ENCODE measurements at places on chromosomes 1 and 21.
A peak's percentile ranks its signal among the peaks of the same experiment; 100 is the strongest.

DNA sequence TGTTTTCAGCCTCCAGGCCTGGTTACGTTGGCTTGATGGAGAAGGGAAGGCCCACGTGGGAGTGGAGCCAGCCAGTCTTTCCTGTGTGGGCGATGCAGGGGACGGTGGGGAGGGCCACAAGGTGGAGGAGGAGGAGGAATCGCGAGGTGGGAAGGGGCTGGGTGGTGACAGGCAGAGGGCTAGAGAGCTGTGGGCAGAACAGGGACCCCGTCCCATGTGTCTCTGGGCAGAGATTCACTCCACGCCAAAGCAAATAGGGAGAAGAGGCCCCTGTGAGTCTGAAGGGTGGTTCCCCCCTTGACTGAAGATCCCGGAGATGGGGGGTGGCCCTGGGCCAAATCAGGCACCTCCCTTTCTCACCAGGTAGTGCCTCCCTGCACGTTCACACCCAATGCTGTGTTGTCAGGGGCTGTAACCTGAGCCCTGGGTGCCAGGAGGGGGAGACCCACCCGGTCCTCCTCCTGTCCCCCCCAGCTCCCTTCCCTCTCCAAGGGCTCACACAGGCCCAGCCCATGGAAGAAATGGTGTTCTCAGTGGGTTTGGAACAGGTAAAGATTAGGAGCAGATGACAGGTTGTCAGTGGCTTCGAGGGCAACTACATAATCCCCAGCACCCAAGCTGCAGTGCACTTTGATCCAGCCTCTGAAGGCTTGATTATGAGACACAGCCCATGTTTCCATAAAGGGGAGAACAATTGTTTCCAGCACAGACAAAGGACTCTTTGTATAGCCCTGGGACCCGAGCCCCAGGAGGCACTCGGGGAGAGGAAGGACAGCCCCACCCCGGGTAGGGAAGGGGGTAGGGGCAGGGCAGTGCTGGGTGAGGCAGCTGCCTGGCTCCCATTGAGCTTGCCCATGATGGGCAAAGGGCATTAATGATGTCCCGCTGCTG is 37.7 kb upstream of the GPR37L1 start:
- no peak for DNase-seq

GRCh38 chr1:37919277-37919676 is 27.6 kb downstream of the INPP5B start:
- DNase-seq: no peak

GRCh38 chr1:41280202-41281032 is 38.3 kb upstream of the SCMH1 start:
- no peak for DNase-seq

- peak; percentile 75 for DNase-seq
These were observed 55.5 kb upstream of the PSEN2 start for GRCh38 chr1:226814751-226815537.

DNA sequence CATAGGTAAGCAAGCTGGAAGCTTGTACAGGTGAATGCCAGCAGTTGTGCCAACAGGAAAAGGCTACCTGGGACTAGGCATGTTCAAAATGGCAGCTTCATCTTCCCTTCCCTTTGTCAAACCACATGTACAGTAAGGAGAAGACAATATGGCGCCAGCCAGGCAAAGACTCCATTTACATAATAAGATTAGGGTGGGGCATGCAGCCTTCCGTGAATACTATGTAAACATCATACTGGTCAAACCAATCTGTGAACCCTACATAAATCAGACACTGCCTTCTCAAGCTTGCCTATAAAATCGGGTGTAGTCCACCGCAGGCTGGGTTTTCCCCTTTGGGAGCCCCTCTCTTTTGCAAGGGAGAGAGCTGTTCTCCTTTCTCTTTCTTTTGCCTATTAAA is 24.6 kb downstream of the ATF3 start:
- no peak for DNase-seq

- DNase-seq: peak; percentile 76
These were observed 710 bp upstream of the HYI start for GRCh38 chr1:43454270-43455011.

- DNase-seq: peak; percentile 65
These were observed 30.6 kb downstream of the OMA1 start for GRCh38 chr1:58515794-58516401.

- DNase-seq: no peak
These were observed 30.4 kb downstream of the CDC14A start for GRCh38 chr1:100382657-100383056.

DNA sequence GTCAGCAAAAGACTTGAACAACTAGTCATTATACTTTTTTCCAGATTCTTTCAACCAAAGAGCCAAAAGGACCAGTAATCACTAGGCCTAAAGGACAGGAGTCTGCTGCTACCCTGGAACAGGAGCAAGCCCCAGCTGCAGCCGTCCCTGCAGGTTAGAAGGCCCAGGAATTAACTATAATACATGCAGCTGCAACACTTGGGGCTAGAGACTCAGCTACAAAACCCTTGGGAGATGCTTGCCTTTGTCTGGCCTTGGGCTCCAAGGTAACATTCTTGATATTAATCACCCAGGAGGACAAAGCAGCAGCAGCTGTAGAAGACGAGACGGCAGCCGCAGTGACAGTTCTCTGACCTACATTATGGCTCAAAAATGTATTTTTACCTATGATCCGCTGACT is 841.2 kb upstream of the ADGRL4 start:
- DNase-seq: no peak

DNA sequence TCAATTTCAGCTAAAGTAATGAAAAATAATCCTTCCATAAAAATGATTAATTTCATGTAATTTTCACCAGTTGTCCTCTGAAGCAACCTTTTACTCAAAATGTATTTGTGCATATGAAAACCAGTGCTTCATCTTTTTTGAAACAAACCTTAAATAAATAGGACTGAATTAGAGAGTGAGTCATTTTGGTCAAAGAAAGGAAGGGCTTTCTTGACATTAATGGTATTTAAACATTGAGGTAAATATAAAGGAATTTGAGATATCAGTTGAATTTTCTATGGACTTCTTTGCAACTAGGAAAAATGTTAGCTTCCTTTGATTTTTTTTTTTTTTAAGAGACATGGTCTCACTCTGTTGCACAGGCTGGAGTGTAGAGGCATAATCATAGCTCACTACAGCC is 38.7 kb downstream of the SNX7 start:
- DNase-seq: no peak

DNA sequence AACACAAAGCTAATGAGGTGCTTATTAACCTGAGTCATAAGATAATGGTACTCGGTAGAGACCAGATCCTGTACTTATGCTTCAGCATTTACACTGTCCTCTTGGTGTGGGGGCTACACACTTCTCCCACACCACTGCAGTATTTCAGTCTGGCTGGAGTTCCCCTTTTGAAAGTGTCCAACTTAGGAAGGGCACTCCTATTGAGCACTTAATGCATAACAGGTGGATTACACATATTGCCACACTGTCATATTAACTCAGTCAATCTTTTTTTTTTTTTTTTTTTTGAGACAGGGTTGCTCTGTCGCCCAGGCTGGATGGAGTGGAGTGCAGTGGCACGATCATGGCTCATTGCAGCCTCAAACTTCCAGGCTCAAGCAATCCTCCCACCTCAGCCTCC is 1.5 kb downstream of the GPATCH4 start:
- no peak for DNase-seq

DNA sequence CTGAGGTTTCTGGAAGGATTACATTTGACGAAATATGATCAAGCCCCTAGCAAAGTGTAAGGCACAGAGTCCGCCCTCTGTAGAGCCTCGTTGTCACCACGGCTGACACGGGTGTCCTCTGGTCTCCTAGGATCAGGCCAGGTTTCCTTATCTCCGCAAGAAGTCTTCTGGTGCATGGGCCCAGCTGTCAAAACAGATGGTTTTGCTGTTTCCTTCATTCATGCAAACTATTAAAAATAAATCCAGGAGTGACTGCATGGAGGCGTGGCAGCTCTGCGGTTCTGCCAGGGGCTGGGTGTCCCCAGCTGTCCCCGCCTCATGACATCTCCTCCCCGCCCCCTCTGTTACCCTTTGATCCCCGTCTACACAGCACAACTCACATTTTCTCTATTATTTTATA is 209.0 kb downstream of the DYRK1A start:
- no peak for DNase-seq

- DNase-seq: peak; percentile 85
These were observed 121.0 kb upstream of the IRF2BP2 start for GRCh38 chr1:234730770-234731568.

- no peak for DNase-seq
These were observed 9.2 kb downstream of the CASZ1 start for GRCh38 chr1:10787286-10787685.

DNA sequence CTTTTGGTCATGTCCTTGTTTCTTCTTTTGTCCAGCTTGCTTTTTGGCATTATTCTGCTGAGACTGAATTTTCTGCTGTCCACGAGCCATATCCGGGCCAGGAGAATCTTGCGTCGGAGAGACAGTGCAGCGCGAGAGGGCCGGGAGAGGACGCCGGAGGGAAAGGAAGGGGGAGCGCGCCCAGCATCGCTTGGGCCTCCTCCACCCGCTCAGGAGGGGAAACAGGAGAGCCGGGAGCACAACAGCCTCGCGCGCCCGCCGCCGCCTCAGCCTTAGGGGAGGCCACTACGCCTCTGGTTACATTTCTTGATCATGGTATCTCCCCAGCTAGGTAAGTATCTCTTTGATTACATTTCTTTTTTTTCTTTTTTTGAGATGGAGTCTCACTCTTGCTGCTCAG is 7.4 kb upstream of the DEGS1 start:
- DNase-seq: no peak

GRCh38 chr21:37764691-37765090 is 151.6 kb downstream of the KCNJ6 start:
- no peak for DNase-seq

DNA sequence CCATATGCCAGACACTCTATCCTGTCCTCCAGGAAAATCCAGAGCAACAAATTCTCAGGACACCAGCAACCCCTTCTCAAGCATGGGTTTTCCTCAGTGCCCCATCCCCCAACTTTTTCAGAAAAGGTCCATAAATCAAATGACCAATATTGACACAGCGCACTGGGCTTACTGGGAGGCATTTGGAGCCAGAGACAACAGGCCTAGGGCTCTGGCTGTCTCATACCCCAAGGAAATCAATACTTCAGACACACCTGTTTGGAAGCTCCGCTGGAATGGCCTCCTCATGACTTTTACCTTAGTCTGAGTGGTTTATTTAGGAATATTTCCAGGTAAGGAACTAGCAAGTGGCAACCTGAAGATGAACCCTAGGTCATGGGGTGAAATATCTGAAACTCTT is 66.9 kb upstream of the TNR start:
- DNase-seq: no peak

DNA sequence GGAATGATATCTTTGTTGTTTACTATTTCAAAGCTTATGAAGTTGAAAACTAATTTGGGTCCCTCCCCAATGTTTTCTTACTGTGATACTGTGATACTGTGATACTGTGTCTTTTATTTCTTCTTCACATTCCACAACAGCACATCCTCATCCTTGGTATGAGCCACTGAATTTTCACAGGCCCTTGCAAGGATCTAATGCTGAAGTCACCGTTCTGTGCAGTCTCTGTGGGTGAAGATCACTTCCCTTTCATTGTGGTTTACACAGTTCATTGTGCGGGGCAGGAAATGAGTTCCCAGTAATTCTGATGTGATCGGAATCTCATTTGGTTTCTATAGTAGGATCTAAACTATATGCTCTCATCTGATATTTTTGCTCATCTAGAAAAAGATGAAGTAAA is 32.1 kb upstream of the PAXBP1 start:
- no peak for DNase-seq

DNA sequence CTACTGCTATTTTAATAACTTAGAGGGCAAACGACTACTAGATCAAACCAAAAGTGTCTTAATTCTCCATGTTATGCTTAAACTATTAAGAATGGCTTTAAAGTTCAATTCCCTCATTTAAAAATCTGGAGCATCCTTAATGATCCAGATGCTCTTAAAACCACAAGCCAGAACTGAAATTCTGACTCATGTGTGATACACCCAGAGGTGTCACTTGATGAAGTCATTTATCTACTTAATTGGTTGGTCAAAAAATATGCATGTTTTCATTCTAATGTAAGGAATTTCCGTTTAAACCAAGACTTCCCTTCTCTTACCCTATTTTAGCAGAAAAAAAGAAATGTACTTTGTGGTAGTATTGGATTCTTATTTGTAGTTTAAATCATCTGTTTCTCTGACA is 1261.2 kb upstream of the B3GALT2 start:
- DNase-seq: no peak

DNA sequence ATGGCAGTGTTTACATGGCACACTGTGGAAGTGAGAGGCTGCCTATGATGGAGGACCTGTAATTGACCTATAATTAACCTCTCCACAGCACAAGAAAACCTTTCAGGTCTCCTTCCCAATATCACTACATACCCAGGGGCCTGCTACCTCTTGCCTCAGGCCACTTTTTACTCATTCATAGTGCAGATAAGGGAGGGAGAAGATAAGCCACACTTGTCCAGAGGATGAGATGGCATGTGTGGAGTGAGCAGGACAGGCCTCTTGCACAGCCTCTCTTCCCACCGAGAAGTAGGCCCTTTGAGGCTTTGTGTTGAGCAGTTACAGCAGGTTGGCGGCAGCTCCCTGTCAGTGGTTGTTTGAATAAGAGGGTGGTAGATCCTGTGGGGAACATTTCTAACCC is 31.1 kb upstream of the IKBKE start:
- no peak for DNase-seq

GRCh38 chr1:225877580-225877979 is 4.6 kb downstream of the TMEM63A start:
- DNase-seq: no peak

DNA sequence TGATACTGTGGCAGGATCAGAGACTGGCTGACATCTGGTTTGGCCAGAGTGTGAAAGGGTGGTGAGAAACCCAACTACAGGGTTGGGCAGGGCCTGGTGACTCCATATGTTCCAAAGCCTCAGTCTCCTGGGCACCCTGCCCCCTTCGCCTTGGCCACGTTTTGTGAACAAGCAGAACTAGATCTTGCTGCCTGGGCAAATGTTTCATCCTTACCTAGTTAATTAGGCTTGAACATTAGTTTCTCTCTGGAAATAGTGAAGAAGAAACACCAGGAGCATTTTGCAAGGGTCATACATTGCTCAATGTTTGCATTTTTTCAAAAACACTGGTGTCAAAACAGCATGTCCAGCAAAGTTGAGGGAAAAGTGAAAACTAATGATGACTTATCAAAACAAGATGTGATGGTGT is 60.5 kb downstream of the MAP3K7CL start:
- peak; percentile 55 for DNase-seq

DNA sequence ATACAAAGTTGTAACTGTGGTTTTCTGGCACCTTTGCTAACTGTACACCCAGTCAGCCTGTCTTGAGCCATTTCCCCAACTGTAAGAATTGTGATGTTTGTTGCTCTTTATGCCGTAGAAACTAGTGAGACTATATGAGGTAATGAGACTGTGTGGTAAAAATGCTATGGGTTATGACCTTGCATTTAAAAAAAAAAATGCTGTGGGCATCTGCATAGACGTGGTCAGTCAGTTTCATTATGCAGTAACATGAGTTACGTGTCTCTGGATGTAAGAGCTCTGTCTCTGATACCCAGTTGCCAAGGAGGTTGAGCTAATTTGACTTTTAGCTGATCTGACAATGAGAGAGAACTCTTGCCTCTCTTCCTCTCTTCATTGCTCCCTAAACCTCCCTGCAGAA is 80.6 kb upstream of the LAMC2 start:
- DNase-seq: no peak

- DNase-seq: no peak
These were observed 7.2 kb downstream of the ZDHHC18 start for GRCh38 chr1:26833432-26834405.
